ENCODE measurements at places on chromosomes 3 and 15.

- DNase-seq, result peak; percentile 35
Measured at GRCh38 chr3:4271834-4272233, 31.3 kb upstream of the SETMAR start.

- DNase-seq, result no peak
Measured at GRCh38 chr3:77160931-77161497, 121.1 kb downstream of the ROBO2 start.

DNA sequence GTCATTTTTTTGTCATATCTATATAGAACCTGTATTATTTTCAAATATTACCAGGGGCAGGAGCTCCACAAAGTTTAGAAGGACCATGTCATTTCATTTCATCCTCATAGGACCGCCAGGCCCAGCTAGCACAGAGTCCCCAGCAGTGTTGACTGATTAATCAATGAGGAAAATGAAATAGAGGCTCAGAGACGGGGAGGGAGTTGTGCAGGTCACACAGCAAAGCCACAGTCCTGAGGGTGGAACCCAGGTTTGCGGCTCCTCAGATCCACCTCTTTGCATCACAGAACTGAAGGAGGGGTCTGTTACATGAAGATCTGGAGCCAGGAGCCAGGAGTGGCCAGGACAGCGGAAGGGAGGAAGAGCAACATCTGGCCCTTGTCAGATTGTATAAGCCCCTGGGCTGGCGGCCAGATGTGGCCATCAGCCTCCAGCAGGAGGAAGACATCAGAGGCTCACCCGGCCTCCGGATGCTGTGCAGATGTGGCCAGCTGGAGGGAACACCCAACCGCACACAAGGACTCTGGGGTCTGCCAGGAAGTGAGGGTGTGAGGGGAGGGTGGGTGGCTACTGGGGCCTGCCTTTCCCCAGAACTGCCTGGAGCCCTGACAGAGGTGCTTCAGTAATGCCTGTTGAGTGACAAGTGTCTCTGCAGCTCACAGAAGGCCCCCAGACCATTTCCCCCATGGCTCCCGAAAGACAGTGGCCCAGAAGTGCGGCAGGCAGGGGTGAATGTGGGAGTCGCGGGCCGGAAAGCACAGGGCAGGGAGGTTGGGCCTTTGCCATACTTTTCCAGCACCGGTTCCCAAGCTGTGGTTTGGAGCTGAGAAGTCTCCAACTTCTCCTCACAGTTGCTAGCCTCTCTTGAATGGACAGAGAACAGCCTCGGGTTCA is 21.3 kb downstream of the EFCC1 start:
- peak; percentile 18 for DNase-seq

- no peak for DNase-seq
Measured at GRCh38 chr3:32840086-32840841, 22.5 kb downstream of the TRIM71 start.

DNA sequence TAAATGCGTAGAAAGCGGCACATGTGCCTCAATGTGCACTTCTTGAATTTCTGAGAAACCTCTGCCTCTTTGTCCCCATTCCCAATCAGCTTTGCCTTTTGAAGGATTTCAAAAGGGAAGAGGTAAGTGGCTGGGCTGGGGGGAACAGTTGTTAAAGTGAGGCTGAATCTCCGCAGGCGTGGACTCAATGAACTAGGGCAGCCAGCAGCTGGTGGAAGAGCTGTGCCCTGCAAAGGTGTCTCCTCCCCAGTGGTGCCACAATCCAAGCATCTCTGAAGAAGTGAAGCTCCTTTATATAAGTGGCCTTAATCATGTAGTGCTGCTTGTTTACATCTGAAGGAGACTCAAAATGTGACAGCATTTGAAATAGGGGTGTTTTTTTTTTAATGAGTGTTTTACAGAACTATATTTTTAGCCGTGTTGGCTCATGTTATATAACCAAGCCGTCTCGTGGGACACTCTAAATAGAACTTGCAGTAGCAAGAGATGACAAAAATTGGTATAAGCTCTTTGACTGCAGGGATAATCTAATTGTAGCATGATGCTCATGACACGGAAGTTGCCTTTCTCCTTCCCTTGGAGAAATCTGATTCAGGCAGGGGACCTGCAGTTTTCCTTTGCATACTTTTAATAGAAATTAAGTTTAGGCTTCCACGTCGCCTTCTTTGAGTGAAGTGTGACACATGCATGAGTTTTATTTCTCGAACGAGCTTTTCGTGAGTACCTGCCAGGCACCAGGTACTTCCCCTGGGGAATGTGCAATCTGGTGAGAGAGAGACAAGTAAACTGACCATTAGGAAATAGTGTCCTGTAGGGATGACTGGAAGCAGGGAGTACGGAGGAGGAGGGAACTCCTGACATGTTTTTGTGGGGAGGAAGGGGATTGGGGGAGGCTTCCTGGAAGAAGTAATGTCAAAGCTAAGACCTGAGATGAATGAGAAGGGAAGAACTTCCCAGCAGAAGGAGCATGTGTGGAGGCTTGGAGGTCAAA is 179.7 kb upstream of the BHLHE40 start:
- DNase-seq, result no peak

DNA sequence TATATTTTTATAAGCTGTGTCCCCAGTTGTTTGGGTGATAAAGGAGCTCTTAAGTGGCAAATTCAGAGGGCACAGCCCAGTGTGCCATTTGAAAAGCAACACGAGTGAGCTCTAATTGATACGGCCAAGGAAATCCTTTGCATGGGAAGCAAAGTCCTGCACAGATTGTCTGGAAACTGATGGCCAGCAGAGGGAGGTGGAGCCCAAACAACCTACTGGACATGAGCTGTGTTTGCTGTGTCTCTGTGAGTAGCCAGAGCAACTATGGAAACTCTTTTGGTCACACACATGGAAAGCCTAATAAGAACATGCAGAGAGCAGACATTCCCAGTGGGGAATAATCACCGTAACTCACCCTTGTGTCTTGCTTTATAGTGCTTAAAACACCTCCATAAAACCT is 24.4 kb downstream of the ONECUT1 start:
- DNase-seq, result peak; percentile 11

GRCh38 chr3:66499881-66500575 is 794 bp downstream of the LRIG1 start:
- peak; percentile 16 for DNase-seq

DNA sequence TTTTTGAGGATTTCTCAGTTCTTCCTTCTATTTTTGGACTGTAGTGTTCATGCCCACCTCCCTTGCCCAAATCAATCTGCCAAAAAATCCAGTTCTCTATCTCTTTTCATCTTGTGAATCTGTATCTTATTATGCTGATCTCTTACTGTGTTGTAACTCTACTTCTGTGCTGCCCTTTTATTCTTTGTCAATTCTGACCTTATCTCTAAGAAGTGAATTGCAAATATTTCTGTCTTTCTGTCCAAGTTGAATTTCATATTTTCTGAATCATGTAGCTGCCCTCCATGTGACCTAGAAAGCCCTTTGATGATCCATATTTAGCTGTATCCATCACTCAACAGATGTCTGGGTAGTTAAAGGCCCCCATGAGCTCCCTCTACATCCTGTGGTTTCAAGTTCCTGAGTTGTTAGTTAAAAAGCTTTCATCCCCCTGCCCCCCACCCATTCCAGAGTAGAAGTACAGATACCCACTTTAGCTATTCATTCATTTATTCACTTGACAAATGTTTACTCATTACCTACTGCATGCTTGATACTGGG is 33.6 kb upstream of the ETV5 start:
- no peak for DNase-seq

DNA sequence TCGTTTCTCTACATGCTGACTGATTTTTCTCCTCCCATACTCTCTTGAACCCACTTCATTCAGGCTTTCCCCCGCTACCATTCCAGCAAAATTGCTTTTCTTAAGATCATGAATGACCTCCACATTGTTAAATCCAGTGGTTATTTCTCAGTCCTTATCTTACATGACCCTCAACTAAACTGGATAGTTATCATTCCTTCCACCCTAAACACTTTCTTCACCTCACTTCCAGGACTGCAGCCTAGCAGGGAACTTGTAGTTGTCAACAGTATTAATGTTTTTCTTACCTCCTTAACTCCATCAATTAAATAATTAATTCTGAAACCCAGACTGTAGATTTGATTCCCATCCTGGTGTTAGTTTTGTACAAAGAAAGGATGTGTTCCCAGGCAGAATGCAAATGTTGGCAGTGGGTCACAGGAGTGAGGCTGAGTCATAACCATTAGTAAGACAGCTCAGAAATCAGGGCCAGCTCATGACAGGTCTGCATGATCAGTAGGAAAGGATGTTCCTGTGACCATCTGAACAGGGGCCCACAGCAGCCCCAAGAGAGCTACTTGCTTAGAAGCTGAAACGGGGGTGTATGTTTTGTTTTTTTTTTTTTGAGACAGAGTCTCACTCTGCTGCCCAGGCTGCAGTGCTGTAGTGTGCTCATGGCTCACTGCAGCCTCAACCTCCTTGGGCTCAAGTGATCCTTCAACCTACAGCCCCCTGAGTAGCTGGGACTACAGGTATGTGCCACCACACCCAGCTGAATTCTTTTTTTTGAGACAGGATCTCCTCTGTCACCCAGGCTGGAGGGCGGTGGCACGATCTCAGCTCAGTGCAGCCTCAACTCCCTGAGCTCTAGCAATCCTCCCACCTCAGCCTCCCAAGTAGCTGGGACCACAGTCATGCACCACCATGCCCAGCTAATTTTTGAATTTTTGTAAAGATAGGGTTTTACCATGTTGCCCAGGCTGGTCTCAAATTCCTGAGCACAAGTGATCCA is 9.1 kb downstream of the BCL2L10 start:
- DNase-seq, result peak; percentile 88

GRCh38 chr3:122774564-122774963 is 19.1 kb downstream of the HSPBAP1 start:
- peak; percentile 16 for DNase-seq

- peak; percentile 25 for DNase-seq
Measured at GRCh38 chr15:51024735-51025453, 69.8 kb downstream of the TNFAIP8L3 start.

DNA sequence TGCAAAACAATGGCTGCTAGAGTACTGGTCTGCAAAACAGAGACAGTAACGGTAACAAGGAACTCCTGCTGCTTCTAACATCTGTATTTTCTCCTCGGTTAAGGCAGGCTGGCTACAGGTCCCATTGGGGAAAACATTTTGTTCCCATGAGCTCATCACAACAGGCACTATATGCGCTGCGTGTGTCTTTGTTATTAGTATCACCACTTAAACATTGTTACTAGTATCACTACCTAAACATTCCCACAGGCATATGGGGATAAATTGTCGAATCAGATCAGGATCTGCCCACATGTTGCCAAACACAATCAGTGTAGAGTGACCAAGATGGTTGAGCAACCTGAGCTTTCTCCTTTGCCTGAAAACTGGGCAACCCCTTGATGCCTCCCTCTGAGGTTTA is 77.2 kb downstream of the TOP2B start:
- DNase-seq, result peak; percentile 33

DNA sequence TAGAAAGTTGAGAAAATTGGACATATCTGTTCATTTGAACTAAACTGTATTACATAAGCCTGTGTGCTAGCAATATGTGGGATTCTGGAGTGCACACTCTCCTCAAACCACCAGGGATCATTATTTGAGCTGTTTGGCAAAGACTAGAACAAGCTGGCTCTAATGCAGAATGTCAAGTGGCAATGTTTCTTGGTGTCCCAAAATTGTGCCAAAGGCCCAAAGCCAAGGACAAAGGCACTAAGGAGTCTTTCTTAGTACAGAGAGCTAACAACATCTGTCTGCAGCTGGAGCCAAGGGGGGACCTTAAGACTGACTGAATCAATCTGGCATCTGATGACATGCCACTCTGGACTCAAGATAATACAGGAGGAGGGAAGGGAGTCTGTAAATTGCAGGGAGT is 76.7 kb upstream of the STRIT1 start:
- no peak for DNase-seq

DNA sequence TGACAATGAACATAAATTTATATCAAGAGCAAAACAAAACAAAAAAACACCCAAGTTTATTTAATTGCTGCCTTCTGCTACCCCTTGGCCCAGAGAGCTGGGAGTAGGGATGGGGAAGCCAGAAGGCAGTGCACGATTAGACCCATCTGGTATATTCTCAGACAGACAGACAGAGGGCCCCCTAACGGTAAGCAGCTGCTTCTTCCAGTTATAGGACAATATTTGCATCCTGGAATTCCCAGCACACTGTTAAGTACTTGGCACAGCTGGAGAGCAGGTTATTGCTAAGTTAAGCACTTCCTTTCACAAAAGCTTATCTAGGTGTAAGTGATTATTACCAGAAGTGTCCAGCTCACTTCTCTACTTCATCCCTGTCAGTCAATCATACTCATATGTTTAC is 39.3 kb downstream of the C2CD4B start:
- DNase-seq, result peak; percentile 34

DNA sequence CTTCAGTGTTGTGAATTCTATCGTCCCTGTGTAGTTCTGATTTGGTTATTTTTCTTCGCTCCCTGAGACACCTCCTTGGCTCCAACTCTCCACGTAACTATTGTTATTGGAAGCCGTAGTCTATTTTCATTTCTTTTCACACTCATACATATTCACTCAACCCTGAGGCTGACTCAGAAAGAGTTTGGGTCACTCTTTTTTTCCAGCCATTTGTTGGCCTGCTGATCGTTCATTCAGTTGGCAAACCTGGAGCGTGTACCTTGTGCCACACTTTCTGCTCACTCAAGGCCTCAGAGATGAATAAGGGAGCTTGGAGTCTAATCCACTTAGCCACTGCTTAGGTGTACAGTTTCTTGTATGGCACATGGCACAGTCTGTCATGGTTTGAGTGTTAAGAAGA is 22.4 kb downstream of the GYG1 start:
- DNase-seq, result no peak

- DNase-seq, result no peak
Measured at GRCh38 chr15:94451466-94451865, 220.1 kb downstream of the MCTP2 start.

GRCh38 chr3:103052236-103052830 is 617.5 kb downstream of the ZPLD1 start:
- no peak for DNase-seq

GRCh38 chr3:23175341-23176083 is 27.6 kb upstream of the UBE2E2 start:
- no peak for DNase-seq

DNA sequence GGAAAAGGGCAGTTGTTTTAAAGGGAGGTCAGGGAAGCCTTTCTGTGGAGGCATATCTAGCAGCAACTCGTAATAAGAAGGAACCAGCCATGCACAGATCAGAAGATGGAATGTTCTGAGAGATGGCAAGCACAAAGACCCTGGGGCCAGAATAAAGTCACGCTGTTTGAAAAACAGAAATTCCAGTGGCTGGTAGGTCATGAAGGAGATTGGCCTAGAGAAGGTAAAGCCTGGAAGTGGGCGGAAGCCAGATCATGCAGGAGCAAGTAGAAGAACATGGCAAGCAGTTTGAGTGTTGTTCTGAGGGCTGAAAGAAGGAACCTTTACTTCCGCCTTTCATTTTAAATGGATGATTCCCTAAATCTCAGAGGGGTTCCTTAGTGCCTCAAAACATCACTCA is 208.1 kb upstream of the PPP2R3A start:
- no peak for DNase-seq

GRCh38 chr3:184338511-184338945 is 1.1 kb downstream of the FAM131A start:
- DNase-seq, result peak; percentile 76

GRCh38 chr3:182384221-182384620 is 409.1 kb upstream of the ATP11B start:
- DNase-seq, result no peak

GRCh38 chr3:60954048-60954447 is 297.2 kb downstream of the FHIT start:
- peak; percentile 16 for DNase-seq

All from fibroblast of gingiva (primary cell).